ENCODE measurements at places on chromosomes 2 and 18.

DNA sequence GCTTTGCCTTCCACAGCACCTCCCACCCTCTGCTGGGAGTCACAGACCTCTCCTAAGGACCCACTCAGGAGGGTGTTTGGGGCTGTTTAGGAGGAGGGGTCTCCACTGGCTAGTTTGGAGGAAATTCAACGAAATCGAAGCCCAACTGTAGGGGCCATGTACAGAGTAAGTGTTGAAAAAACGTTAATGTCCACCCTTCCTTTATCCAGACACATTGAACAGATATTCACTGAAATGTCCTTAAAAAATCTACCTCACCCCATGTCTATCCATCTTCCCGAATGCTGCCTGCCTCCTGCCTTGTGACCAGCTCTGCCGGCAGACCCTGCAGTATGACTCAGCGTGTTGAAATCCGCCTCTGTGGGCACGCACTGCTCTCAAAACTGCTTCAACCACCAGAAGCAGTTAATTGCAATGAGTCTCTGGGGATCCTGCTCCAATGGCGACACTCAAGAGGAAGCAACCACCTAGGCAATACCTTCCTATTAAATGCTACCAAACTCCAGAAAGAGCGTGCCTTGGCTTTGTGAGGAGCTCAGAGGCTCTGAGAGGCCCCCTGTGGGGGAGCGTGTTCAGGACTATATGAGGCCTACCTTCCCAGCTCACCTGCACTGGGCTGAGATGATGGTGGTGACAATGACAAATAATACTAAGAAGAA lies 61.4 kb upstream of the RTN4 start:
- H3K27me3 ChIP-seq = no peaks in the 10 kb centered on the region
- no peak for DNase-seq
- H3K27ac ChIP-seq = no peak overlapping the region
- H3K36me3 ChIP-seq = no peaks in the 10 kb centered on the region

- H3K4me1 ChIP-seq = peaks cover 5% of the 10 kb centered on the region
- peak; percentile 42 for DNase-seq
- no peaks in the 10 kb centered on the region for H3K27me3 ChIP-seq
- H3K36me3 ChIP-seq = no peaks in the 10 kb centered on the region
- H3K27ac ChIP-seq = no peak overlapping the region
- H3K4me3 ChIP-seq = no peak overlapping the region
Measured at GRCh38 chr2:23230885-23231284, 154.1 kb upstream of the KLHL29 start.

GRCh38 chr2:103172821-103173220 lies 411.0 kb downstream of the TMEM182 start:
- peaks cover 84% of the 10 kb centered on the region for H3K27me3 ChIP-seq
- H3K27ac ChIP-seq = no peak overlapping the region
- no peaks in the 10 kb centered on the region for H3K36me3 ChIP-seq
- DNase-seq = no peak

DNA sequence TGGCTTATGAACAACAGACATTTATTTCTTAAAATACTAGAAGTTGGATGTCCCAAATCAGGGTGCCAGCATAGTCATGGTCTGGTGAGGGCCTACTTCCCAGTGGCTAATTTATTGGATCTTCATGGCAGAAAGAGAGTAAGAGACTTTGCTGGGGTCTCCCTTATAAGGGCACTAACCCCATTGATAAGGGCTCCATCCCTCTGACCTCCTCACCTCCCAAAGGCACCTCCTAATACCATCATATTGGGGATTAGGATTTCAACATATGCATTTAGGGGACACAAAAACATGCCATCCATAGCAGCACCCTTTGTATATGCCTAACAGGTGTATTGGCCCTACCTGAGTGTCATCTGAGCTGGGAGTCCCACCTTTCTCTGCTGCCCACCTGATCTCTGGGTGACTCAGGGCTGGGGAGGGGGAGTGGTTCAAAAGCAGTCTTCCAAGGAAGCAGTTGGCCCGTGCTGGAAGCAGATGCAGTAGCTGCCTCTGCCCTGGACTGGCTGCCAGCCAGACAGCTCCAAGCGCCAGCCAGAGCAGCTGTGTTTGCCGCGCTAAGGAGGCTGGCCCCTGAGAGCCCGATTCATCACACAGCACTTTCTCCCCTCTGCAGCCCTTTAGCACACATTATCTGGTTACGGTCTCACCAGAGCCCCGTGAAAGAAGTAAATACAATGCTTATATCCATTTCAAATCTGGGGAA lies 84.6 kb downstream of the SMAD7 start:
- H3K27ac ChIP-seq = no peak overlapping the region
- no peaks in the 10 kb centered on the region for H3K36me3 ChIP-seq
- no peak overlapping the region for H3K4me3 ChIP-seq
- peaks cover 4% of the 10 kb centered on the region for H3K4me1 ChIP-seq
- DNase-seq = no peak
- H3K27me3 ChIP-seq = no peaks in the 10 kb centered on the region

GRCh38 chr18:13684546-13684945 lies 41.8 kb downstream of the FAM210A start:
- H3K36me3 ChIP-seq = no peaks in the 10 kb centered on the region
- H3K4me1 ChIP-seq = no peaks in the 10 kb centered on the region
- H3K27ac ChIP-seq = no peak overlapping the region
- H3K27me3 ChIP-seq = no peaks in the 10 kb centered on the region
- no peak overlapping the region for H3K4me3 ChIP-seq

DNA sequence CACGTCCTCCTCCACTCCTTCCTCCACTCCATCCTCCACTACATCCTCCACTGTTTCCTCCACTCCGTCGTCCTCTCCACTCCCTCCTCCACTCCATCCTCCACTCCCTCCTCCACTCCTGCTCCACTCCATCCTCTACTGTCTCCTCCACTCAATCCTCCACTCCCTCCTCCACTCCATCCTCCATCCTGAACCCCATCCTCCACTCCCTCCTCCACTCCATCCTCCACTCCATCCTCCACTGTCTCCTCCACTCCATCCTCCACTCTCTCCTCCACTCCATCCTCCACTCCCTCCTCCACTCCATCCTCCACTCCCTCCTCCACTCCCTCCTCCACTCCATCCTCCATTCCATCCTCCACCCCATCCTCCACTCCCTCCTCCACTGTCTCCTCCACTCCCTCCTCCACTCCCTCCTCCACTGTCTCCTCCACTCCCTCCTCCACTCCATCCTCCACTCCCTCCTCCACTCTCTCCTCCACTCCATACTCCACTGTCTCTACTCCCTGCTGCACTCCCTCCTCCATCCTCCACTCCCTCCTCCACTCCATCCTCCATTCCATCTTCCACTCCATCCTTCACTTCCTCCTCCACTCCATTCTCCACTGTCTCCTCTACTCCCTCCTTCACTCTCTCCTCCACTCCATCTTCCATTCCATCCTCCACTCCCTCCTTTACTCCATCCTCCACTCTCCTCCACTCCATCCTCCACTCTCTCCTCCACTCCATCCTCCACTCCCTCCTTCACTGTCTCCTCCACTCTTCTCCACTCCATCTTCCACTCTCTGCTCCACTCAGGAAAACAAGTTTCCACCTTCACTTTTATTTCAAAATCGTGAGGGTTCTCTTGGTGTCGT lies 14.3 kb upstream of the B3GNT7 start:
- peaks cover 6% of the 10 kb centered on the region for H3K27me3 ChIP-seq
- no peaks in the 10 kb centered on the region for H3K36me3 ChIP-seq
- no peak for DNase-seq
- no peak overlapping the region for H3K4me3 ChIP-seq
- H3K4me1 ChIP-seq = peaks cover 4% of the 10 kb centered on the region
- H3K27ac ChIP-seq = no peak overlapping the region

DNA sequence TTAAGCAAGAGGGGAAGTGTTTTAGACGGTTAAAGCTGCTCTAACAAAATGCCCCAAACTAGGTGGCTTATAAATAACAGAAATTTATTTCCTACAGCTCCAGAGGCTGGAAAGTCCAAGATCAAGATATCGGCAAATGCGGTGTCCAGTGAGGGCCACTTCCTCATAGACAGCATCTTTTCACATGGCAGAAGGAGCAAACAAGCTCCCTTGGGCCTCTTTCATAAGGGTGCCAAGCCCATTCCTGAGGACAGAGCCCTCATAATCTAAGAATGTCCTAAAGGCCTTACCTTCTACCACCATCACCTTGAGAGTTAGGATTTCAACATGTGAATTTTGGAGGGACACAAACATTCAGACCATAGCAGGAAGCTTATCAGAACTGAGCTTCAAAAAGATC lies 57.3 kb upstream of the PPP1CB start:
- no peak overlapping the region for H3K27ac ChIP-seq
- H3K4me1 ChIP-seq = peaks cover 19% of the 10 kb centered on the region
- no peak overlapping the region for H3K4me3 ChIP-seq
- no peaks in the 10 kb centered on the region for H3K36me3 ChIP-seq
- no peaks in the 10 kb centered on the region for H3K27me3 ChIP-seq
- no peak for DNase-seq

GRCh38 chr2:145764631-145765030 lies 1244.7 kb upstream of the ZEB2 start:
- DNase-seq = no peak
- no peaks in the 10 kb centered on the region for H3K27me3 ChIP-seq
- no peak overlapping the region for H3K4me3 ChIP-seq

- H3K27ac ChIP-seq = no peak overlapping the region
- H3K4me1 ChIP-seq = no peaks in the 10 kb centered on the region
- DNase-seq = peak; percentile 71
- H3K4me3 ChIP-seq = no peak overlapping the region
Measured at GRCh38 chr2:68709421-68709911, 25.1 kb upstream of the ARHGAP25 start.

DNA sequence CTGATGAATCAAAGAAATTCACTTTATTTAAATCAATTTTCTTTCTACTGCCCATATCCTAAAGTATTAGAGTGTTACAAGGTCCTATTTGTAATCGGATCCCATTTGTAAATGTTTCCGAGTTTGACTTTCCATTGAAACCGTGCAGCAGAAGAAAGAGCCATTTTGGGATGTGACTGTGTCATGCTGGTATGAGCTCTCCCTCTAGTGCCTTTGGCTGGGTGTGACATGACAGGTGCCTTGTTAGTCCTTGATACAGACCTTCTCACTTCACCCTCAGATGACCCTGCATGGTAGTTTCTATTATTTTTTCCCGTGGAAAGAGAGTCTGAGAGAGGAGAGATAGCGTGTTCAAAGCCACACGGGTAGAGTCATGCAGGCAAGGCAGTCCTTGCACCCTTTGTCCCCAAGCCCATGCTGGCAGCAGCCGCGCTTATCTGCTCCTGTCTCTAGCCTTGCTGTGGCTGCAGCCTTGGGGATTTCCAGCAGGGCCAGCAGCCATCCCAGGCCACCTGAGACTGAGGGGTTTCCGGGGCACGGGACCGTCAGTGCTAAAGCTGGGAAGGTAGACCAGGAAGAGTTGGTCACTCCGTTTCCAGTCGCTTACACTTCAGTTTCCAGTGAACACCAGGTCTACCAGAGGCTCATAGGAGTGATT lies 21.4 kb downstream of the CHMP1B start:
- no peaks in the 10 kb centered on the region for H3K27me3 ChIP-seq
- no peak overlapping the region for H3K4me3 ChIP-seq
- no peak overlapping the region for H3K27ac ChIP-seq

- no peak overlapping the region for H3K4me3 ChIP-seq
- no peak overlapping the region for H3K27ac ChIP-seq
- no peak for DNase-seq
- no peaks in the 10 kb centered on the region for H3K27me3 ChIP-seq
- no peaks in the 10 kb centered on the region for H3K4me1 ChIP-seq
Measured at GRCh38 chr2:43699761-43700160, 23.5 kb upstream of the C1GALT1C1L start.

GRCh38 chr2:29544917-29545316 lies 376.5 kb downstream of the ALK start:
- peaks cover 9% of the 10 kb centered on the region for H3K4me1 ChIP-seq
- no peak overlapping the region for H3K27ac ChIP-seq
- no peak overlapping the region for H3K4me3 ChIP-seq
- no peaks in the 10 kb centered on the region for H3K36me3 ChIP-seq
- no peaks in the 10 kb centered on the region for H3K27me3 ChIP-seq

- H3K27me3 ChIP-seq = no peaks in the 10 kb centered on the region
- H3K4me3 ChIP-seq = no peak overlapping the region
- H3K27ac ChIP-seq = no peak overlapping the region
- DNase-seq = no peak
- H3K4me1 ChIP-seq = no peaks in the 10 kb centered on the region
- H3K36me3 ChIP-seq = no peaks in the 10 kb centered on the region
Measured at GRCh38 chr2:54308186-54308585, 52.2 kb upstream of the TSPYL6 start.

DNA sequence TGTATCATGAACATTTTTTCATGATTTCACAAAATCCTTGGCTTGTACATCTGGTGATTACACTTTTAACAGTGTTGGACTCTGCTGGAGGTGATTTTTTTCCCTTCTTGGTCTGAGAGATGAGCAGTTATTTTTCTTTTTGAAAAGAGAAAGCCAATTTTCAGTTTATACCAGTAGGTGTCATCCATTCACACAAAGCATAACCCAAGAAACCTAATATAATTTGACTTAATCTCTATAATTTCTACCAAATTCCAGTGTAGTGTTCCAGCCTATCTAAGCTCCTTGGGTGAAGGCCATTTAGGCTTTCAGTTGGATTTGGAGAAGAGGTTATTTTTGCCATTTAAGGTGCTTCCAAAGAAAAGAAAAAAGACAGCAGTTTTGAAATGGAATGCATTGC lies 7.7 kb upstream of the ICOS start:
- no peaks in the 10 kb centered on the region for H3K27me3 ChIP-seq
- H3K4me3 ChIP-seq = no peak overlapping the region
- H3K36me3 ChIP-seq = no peaks in the 10 kb centered on the region

GRCh38 chr2:188975497-188976102 lies 1.4 kb downstream of the COL3A1 start:
- H3K36me3 ChIP-seq = no peaks in the 10 kb centered on the region
- H3K4me3 ChIP-seq = no peak overlapping the region
- H3K27me3 ChIP-seq = no peaks in the 10 kb centered on the region
- H3K27ac ChIP-seq = no peak overlapping the region
- DNase-seq = no peak

DNA sequence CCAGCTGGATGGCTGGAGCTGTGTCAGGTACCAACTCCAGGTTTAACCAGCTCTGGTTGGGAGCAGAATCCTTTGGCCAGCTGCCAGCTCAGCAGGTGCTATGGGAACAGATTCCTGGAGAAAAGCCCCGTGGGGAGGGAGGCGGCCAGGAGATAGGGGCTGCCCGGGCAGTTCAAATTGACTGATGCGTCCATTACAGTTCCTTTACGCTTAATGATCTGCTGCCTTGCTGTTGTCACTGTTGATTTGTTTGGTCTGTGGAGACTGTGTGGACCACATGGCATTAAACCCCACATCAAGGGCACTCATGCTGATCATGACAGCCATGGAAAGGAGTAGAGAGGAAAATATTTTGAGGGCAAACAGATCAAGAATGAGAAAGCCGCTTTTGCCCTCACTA lies 200.0 kb downstream of the TSN start:
- no peak for DNase-seq
- no peaks in the 10 kb centered on the region for H3K36me3 ChIP-seq
- no peak overlapping the region for H3K4me3 ChIP-seq
- no peaks in the 10 kb centered on the region for H3K27me3 ChIP-seq
- peaks cover 8% of the 10 kb centered on the region for H3K4me1 ChIP-seq

DNA sequence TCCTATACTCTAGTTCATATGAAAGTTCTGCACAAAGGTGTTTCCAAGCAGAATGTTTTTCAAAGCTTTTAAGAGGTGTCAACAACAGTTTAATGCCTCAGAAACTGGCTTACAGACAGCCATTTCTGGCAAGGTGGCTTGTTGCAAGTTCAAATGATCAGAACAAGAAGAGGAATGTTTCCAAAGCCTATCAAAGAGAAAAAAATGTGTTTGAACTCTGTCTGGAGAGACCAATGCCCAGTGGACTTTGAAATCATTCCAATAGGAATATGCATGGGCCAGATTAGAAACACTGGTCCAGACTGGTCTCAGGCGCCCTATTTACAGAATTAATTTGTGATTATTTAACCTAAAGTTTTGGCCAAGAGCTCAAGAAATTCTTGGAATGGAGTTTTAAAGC lies 106.2 kb downstream of the CPS1 start:
- no peak overlapping the region for H3K4me3 ChIP-seq
- no peak for DNase-seq
- peaks cover 5% of the 10 kb centered on the region for H3K36me3 ChIP-seq
- H3K27me3 ChIP-seq = no peaks in the 10 kb centered on the region
- H3K4me1 ChIP-seq = no peaks in the 10 kb centered on the region
- no peak overlapping the region for H3K27ac ChIP-seq
